Cerebellum (tissue), 4 donors: ENCODE measurements at places on chromosomes 2 and 18. TPM values are rescaled to one million over a fixed set of nuclear protein-coding genes. Genes with fewer than 3 reads are reported as not detected.

- DNase-seq, result no peak
Observed at GRCh38 chr2:153536115-153536514, 57.6 kb upstream of the RPRM start.

DNA sequence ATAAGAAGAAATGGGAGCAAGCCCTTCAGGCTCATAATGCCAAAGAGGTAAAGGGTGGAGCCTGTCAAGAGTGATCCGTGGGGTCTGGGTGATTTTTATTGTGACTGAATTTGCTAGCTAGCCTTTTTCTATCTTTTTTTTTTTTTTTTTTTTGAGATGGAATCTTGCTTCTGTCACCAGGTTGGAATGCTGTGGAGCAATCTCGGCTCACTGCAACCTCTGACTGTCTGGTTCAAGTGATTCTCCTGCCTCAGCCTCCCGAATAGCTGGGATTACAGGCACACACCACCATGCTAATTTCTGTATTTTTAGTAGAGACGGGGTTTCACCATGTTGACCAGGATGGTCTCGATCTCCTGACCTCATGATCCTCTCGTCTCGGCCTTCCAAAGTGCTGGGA, 29.1 kb downstream of the DRC1 start:
- DNase-seq, result no peak

GRCh38 chr18:9321736-9322135, 12.8 kb upstream of the TWSG1 start:
- DNase-seq, result no peak

- no peak for DNase-seq
Observed at GRCh38 chr2:197599285-197599965, 76.0 kb downstream of the RFTN2 start.

- DNase-seq, result peak; percentile 45
Observed at GRCh38 chr18:75214766-75215510, 4.3 kb downstream of the TSHZ1 start.

- no peak for DNase-seq
Observed at GRCh38 chr18:8942909-8943545, 159.5 kb upstream of the NDUFV2 start.

- DNase-seq, result no peak
Observed at GRCh38 chr2:53530126-53530525, 237.5 kb upstream of the CHAC2 start.

- no peak for DNase-seq
Observed at GRCh38 chr2:239792405-239793084, 232.6 kb downstream of the NDUFA10 start.

DNA sequence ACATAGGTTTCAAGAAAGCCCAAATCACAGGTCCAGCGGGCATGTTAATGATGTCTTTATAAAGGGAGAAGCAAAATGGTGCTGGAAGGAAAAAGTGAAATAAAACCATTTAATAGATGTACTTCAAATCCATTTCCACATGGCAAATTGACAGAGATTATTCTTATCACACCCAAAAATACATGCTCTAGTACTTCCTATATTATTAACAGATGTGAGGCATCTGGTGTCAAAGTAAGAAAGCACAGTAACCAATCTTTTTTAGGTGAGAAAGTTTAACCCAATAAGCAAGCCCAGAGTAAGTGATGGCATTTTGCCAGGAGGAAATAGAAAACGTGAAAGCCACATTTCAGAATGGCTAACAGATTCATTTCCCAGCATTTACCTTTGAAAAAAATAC, 128.0 kb downstream of the ABCA12 start:
- no peak for DNase-seq

DNA sequence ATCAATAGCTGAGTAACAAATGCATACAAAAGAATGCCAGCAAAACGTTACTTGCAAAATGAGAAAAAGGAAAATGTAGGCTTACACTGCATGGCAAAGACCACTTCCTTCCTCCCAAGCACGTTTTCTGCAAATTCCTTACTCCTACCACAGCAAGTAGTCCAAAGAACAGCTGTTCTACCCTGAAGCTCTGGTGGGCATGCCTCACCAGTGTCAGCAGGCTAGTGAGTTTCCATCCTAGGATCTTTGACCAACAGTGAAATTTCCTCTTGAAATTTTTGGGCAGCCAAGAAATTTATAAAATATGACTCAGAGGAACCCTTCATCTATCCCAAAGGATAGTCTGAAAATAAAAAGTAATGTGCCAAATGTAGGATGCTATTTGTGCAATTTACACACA, 123.9 kb downstream of the ZNF532 start:
- DNase-seq, result no peak

DNA sequence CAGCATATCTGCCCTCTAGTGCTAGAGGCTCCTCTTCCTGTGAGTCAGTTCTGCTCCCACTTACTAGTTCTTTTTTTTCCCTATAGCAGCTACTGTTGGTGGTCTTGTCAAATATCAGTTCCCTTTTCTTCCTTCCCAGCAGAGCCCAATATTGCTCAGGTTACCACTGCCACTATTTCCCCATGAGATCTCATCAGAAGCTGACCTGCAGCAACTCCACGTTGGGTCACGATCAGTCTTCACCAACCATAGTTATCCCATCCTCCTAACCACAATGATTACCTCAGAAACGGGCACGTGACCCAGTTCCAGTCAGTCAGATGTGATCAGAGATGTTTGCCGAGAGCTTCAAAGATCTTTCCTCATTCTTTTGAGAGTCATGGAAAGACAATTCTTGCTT, 59.7 kb upstream of the CAPN13 start:
- DNase-seq, result no peak

GRCh38 chr2:214103276-214104001, 307.4 kb upstream of the VWC2L start:
- no peak for DNase-seq

DNA sequence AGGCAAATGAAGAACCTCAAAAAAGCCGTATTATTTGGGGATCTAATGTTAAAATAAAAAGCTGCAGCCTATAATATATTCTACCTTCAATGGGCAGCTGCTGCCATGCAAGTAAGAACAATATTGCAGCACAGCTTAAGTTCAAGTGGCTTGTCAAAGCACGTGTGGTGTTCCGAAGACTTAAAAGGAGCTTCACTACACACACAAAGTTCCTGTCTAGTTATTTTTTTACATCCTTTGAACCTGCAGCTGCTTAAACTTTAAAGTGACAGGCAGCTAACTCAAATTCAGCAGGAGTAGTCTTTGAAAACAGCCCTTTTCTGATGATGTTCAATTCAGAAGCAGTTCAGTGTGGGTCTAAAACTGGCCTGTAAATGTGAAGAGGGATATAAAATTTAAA, 85.8 kb upstream of the XIRP2 start:
- DNase-seq, result no peak

GRCh38 chr18:2948038-2948437, 64.9 kb downstream of the LPIN2 start:
- peak; percentile 38 for DNase-seq

- DNase-seq, result no peak
Observed at GRCh38 chr2:174112073-174112472, 136.3 kb downstream of the OLA1 start.

GRCh38 chr2:160876029-160876428, 284.2 kb upstream of the TANK start:
- DNase-seq, result no peak

DNA sequence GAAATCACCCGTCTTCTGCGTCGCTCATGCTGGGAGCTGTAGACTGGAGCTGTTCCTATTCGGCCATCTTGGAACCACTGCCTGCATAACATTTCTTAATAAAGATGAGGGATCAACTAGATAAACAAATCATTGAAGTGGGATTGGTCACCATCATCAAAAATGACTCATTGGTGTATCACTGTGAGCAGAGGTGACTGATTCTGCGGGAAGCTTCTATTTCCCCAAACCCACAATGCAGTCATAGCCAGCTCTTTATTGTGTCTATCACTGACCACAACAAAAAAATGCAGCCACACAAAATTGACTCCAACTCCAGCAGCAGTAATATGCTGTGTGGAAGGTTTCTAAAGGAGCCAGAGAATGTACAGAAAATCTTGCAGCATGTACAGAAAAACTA, 630.7 kb upstream of the HS6ST1 start:
- no peak for DNase-seq

GRCh38 chr18:74745633-74746403, 148.1 kb downstream of the ZNF407 start:
- no peak for DNase-seq

DNA sequence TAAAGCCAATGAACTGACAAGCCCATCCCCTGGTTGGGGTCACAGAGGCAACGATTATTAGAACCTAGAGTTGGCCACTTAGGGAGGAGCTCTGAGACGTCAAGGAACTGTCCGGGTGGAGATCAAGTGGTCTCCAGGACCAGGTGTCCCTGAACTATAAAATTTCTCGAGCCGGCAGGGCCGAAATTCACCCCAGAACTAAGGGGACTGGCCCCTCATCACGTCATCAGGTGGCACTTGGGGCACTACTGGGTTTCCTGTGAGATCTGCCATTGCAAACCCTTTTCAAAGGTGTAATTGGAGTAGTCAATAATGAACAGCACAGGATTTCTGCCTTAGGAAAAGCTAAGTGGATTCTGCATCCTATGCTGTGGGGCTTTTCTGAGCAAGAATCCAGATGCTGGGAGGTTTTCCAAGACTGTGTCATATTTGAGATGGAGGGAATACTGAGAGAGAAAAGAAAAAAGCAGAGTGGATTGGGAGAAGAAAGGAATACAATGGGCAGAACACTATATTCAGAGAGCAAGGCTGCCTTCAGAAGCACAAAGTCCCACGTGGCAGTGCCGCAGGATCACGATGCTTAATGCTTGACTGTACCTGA, 113.6 kb downstream of the ALPK2 start:
- DNase-seq, result no peak

Gene DDX18
- 46.6 TPM for total RNA-seq

Gene POLR1B
- 30.0 TPM for total RNA-seq

Gene SLC4A5
- total RNA-seq, result 5.9 TPM

Gene CCDC150
- 12.8 TPM for total RNA-seq

Gene PPP1R1C
- 3.1 TPM for total RNA-seq

Gene SLC5A7
- 3.1 TPM for total RNA-seq

Gene NT5C1B
- 0.09 TPM for total RNA-seq

Gene VWA3B
- total RNA-seq, result 0.73 TPM

Gene VIL1
- 0.73 TPM for total RNA-seq

Gene GMPPA
- 6.8 TPM for total RNA-seq

Gene GPR75
- total RNA-seq, result 20.9 TPM

Gene PROC
- total RNA-seq, result 0.18 TPM
